ENCODE measurements at places on chromosomes 7 and 10. TPM values are rescaled to one million over a fixed set of nuclear protein-coding genes. Genes with fewer than 3 reads are reported as not detected.

TMEM176A gene
- total RNA-seq: 26.1 TPM

KNDC1 gene
- total RNA-seq: 0.05 TPM

GIMAP5 gene
- total RNA-seq: 6.6 TPM

ARHGEF35 gene
- total RNA-seq: 0.57 TPM

SKIDA1 gene
- total RNA-seq: 1.8 TPM

SEMA3D gene
- total RNA-seq: 1.9 TPM

RPEL1 gene
- not detected for total RNA-seq

NKX2-3 gene
- total RNA-seq: not detected

HOXA6 gene
- total RNA-seq: not detected

GRCh38 chr10:30559180-30559579 is 70.4 kb downstream of the LYZL2 start:
- no peak for DNase-seq

DNA sequence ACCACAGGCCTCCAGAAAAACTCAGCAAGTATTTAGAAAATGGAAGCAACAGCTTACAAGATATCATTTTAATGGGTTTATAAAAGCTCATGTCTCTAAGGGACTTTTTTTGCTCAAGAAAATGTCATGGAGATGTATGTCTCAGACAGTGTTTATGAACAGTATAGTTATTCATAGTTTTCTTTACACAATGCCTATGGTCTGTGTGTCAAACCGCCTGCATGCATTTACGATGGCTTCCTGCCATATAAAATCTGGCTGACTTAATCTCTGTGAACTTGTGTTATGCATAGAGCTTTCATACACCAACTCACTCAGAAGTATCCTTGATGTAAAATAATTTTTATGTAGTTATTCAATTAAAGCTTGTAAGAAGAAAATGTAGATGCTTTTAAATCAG is 1314.2 kb upstream of the LRRTM3 start:
- DNase-seq: no peak

- no peak for DNase-seq
These were observed 329.6 kb upstream of the NPVF start for GRCh38 chr7:25557930-25558329.

GRCh38 chr7:23514755-23515154 is 17.0 kb downstream of the TRA2A start:
- DNase-seq: no peak

GRCh38 chr10:10824591-10825148 is 193.0 kb upstream of the CELF2 start:
- DNase-seq: no peak

GRCh38 chr10:34198953-34199352 is 616.1 kb downstream of the PARD3 start:
- DNase-seq: no peak

DNA sequence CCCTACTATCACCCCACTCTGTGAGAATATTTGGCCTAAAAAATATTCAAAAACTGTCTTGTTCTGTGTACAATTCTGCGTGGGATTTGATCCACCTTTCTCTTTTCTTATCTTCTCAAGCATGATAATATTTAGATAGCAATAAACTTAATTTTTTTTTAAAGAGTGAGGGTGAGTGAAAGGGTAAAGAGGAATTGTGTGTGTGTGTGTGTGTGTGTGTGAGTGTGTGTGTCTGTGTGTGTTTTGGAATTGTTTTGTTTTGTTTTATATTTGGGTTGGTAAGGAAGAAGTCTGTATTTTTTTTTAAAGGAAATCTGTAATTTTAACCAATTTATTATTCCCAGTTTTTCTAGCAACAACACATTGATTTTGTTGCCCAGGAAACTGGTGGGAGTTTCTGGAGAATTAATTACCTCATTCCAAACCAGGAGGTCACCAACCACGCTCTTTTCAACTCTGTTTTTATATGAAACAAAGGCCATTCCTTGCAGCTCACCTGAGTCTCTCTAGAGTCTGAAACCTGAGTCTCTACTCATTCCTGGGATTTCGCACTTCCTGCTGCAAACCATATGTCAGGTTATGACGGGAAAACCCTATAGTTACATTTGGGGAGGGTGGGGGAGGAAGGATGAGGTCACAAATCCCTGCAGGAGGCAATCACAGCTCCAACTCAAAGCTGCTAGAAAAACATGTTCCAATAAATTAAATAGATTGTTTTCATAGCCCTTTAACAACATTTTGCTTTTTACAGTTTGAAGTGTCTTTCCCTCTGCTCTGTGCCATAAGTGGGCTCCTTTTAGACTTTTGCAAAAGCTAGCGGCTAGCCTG is 38.1 kb upstream of the XPNPEP1 start:
- DNase-seq: no peak

DNA sequence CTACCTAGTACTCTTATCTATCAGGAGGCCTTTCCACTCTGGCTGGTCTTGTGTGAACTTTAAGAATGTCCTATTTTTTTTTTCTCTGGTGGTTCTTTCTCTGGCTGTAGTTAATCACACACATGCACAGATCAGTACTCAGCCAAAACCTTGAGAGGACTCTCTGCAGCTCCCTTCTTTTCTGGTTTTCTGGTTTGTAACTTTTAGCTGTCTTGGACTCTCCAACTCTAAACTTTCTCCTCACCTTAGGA is 54.9 kb upstream of the HELLS start:
- DNase-seq: no peak

DNA sequence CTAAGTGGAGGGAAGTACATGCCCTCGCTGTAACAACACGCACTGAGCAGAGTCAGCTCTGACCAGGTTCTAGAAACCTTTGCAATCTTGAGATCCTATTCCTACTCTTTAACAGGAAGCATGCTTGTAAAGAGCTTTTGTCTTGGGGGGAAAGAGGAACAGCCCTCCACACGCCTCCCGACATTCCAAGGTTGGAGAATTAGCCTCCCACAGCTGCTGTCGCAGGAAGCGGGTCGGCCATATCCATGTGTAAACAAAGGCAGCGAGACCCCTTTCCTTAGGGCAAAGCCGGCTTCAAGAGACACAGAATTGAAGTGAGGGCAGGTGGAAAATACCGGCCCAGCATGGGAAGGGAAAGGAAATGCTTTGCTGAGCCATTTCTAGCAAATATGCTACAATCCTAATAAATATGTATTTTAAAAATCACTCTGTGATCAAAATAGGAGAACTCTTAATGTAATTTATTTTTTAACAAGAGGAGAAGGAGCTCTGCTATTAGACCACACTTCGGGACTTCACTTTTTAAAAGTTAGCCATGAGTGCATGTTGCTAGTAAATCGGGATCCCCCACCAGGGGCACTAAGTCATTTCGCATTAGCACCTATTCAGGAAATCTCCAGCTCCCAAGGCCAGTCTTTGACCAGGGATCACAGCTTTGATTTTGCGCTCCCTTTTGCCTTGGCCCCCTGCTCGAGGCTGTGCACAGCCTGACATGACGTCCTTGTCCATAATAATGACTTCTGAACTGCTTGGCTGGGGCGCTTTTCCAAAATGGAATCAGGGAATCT is 55.9 kb downstream of the FAM204A start:
- no peak for DNase-seq

DNA sequence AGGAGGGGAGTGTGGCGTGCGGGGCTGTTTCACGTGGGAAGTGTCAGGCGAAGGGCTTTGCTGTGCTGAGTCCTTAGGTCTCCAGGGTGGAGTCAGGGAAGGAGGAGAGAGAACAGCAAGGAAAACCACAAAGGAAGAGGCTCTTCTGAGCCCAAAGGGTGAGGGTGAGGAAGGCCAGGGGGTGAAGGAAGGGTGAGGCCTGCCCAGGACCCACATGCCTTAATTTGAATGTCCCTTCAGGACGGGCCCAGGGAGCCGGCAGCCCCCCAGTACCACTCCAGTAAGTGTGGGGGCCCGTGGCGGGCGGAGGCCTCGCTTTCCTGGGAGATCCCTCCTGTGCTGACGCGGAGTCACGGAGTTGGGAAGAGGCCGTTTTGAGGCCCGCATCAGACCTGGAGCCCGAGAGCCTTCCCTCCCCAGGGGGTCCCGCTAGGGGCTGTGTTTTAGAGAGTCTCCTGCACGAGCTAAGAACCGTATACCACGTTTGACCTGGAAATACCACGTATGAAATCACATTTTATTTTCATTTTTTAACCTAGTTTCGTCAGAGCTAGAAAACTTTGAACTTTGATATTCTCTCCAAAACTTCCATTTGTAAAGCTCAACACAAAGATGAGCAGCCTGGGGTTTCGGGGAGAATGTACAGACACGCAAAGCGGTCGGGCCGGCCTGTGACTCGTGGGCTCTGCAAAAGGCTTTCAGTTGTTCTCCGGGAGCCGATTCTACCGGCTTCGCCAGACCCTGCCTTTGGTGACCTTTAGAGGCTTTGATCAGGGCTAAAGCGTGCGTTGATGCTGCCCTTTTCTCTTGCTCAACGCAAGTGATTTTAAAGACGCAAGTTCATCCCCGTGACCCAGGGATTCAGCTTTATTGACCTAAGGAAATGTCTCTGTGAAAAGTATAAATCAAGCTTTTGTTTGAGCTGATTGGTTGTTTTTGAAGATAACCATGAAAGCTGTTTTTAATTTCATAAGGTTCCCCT is 23.6 kb upstream of the TTYH3 start:
- no peak for DNase-seq

- DNase-seq: no peak
These were observed 170.2 kb downstream of the PLXNA4 start for GRCh38 chr7:132406039-132406438.

- DNase-seq: no peak
These were observed 21.7 kb upstream of the MACC1 start for GRCh38 chr7:20238754-20239324.

DNA sequence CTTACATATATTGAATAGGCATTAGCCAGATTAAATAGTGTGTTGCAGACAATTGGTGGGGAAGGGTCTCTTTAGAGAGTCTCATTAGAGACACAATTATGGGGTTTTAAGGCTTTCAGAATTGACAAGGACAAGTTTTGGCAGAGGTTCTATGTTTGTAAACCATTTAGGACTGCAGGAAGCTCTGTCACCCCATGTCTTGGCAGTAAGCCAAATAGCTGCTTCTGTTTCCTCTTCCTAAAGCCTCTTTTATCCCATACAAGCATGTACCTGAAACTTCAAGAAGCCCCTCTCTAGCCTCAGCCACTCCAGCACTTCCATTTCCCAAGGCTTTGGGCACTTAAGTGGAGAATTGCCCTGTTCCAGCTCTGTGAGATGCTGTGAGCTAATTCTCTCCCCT is 21.8 kb upstream of the LRRC4 start:
- DNase-seq: no peak

GRCh38 chr7:43905956-43906330 is 453 bp downstream of the URGCP start:
- no peak for DNase-seq

DNA sequence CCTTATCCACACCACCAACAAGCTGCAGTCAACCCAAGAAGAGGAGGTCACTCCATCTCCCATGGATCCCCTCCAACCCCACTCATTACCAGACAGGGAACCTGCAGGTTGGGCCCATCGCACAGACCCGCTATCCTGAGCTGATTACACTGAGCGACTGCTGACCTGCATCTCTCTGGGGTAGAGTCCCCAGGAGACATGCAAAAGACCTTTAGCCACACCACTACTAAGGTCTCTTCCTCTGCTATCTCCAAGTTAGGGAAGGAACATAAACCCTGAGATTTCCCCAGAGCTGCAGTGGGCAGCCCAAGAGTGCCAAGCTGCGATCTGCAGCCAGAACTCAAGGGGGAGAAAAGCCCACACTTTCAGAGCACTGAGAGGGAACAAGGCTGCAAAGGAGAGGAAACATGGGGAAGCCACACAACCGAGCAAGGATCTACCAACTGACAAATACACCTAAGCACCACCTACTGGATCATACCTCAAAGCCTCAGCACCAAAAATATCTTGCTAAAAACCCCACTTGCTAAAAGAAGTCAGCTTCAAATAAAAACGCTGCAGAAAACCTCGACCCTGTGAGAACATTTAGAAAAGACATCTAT is 298.2 kb downstream of the SORCS1 start:
- DNase-seq: no peak

DNA sequence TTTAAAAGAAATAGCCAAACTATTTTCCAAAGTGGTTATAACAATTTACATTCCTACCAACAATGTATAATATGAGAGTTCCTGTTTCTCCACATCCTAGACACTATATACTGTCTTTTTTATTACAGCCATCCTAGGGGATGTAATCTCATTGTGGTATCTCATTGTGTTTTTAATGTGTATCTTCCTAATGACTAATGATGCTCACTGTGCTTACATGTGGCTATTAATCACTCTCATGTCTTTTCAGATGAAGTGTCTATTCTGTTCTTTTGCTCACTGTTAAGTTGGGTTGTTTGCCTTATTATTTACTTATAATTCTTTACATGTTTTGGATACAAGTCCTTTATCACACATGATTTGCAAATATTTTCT is 71.8 kb downstream of the ZNF438 start:
- DNase-seq: no peak

- no peak for DNase-seq
These were observed 108.0 kb downstream of the TWIST1 start for GRCh38 chr7:19009241-19009935.

GRCh38 chr7:99141841-99142726 is 1.8 kb downstream of the SMURF1 start:
- DNase-seq: no peak

GRCh38 chr10:106133451-106133850 is 1031.1 kb downstream of the SORCS1 start:
- no peak for DNase-seq

GRCh38 chr7:40815022-40815421 is 680.2 kb downstream of the SUGCT start:
- no peak for DNase-seq

DNA sequence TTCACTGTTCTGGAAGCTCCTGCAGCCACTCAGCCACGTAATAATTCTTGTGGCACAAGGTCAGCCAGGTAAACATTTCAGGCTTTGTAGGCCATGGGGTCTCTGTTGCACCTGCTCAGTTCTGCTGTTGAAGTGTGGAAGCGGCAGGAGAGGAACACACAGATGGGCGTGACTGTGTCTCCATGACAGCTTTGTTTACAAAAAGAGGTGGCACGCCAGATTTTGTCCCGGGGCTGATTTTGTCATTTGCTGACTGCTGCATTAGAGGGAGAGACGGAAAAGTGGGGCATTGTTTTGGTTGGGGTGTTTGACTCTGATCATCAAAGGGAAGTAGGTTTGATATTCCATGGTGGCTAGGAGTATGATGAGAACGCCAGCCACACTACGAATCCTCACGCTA is 103.1 kb downstream of the PRKAG2 start:
- DNase-seq: no peak
